ENCODE measurements at places on chromosomes 12 and 14. TPM values are rescaled to one million over a fixed set of nuclear protein-coding genes. Genes with fewer than 3 reads are reported as not detected.

The SLC24A4 gene
- 0.14 TPM for total RNA-seq

The GPRC5D gene
- total RNA-seq = not detected

The PIGH gene
- 11.7 TPM for total RNA-seq

The ZBTB25 gene
- 4.1 TPM for total RNA-seq
